ENCODE measurements at places on chromosomes 7 and 10.

DNA sequence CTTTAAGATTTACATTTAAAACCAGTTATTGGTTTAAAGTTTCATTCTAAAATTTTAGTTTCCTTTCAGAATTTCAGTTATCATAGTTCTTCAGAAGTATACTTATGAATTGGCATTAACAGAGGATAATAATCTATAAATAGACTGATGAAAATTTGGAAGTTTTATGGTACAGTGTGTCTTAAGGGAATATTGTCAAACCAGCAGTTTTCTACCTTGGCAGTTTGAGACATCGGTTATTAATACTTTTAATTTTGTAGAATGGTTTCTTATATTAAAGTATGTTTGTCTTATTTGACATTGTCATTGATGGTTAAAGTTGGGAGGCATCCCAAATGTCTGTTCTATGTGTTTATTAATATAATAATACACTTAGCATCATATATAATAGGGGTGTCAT is 2.0 kb downstream of the AHR start:
- no peak for DNase-seq

DNA sequence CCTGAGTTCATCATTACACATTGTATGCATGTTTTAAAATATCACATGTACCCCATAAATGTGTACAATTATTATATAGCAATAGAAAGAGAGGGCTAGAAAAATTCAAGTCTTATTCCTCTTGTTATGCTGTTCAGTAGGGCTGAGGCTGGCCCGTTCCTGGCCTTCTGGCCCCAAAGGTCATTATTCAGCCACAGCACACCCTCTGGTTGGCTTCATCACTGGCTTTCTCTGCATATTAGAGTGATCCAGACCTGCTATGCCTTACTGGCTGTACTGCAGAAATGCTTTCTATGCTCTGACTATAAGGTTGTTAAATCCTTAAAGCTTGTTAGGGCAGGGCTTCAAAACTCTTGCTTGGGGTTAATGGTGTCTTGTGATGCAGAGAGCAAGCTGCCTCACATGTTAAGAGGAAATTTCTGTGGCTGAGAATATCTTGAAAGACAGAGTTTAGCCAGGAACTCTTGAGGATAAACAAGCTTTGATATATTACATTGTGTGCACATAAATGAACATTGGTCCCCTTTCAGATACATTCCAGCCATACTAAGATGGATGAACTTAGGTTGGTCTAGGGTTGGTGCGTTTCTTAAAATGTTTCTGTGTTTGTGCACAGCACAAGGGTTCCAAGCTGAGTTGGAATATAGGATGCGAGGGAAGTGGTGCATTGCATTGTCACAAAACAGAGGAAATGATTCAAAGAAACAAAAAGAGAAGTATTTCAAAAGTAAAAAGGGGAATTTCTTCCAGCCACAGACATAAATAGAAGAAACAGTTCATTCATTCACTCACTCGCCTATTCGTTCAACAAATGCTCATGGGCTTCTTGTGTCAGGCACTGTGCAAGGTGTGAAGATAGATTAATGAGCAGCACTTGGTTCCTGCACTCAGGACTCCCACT is 61.6 kb upstream of the WDR11 start:
- no peak for DNase-seq

GRCh38 chr10:48655411-48656240 is 29.0 kb upstream of the WDFY4 start:
- DNase-seq: peak; percentile 36

- DNase-seq: no peak
Observed at GRCh38 chr10:64288404-64288803, 767.2 kb downstream of the REEP3 start.

DNA sequence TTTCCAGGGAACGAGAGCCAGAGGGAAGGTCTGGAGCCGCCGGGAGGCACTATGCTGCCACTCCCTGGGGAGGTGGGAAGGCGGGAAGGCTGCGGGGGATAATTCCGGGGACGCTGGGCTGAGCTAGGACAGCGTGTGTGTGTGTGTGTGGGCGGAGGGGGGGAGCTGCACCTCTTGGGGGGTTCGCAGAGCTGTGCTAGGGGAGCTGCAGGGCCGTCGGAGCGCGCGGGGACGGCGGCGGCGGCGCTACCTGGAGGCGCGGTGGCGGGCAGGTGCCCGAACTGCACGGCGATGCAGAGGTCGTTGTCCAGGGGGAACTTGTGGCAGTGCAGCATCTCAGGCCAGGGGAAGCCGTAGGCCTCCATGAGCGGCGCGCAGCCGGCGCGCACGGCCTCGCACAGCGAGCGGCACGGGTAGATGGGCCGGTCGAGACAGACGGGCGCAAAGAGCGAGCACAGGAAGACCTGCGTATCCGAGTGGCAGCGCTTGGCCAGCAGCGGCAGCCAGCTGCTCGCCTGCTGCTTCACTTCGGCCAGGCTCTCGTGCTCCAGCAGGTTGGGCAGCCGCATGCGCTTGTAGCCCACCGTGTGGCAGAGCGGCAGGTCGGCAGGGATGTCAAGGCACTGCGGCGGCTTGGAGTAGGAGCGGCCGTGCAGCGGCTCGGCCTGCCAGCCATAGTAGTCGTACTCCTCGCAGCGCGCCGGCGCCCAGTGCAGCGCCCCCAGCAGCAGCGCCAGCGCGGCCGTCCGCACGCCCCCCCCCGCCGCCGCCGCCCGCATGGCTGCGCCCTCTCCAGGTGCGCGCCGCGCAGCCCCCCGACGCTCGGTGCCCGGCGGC is 526 bp downstream of the SFRP5 start:
- no peak for DNase-seq

DNA sequence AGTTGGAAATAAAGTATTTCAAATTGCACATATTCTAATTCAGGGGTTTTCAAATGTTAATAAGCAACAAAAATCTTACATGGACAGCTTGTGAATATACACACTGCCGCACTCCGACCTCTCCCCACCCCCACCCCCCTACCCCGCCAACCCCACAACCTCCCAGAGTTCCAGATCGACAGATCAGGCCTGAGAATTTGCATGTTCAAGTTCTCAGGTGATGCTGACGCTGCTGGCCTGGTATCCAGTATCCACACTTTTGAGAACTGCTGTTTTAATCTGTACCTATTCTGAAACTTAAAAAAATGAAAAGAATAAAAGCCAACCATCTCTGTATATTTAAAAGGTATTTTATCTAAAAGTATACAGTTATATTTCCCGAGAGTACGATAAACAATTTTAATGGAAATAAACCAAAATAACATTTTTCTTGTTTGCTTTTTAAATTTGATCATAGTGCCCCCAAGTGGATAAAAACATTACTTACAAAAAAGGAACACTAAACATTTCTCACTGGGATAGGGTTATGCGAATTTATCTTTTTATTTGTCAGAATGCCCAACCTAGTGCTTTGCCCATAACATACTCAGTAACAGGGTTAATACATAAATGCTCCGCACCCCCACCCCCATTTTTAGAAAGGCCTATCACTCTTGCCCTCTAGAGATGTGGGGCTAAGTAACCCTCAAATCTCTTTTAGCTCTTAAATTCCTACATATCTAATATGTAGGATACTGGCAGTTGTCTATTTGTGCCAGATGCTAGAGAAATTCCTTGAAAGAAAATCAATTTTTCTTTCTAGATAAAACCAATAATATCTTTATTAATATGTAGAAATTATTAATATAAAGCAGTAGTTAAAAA is 166.3 kb downstream of the RNF133 start:
- no peak for DNase-seq

Data from CD4-positive, alpha-beta T cell treated with Interleukin-15 for 1 hour (primary cell).